NCI-H69 (cell line): ENCODE measurements at places on chromosomes 16 and 17.

DNA sequence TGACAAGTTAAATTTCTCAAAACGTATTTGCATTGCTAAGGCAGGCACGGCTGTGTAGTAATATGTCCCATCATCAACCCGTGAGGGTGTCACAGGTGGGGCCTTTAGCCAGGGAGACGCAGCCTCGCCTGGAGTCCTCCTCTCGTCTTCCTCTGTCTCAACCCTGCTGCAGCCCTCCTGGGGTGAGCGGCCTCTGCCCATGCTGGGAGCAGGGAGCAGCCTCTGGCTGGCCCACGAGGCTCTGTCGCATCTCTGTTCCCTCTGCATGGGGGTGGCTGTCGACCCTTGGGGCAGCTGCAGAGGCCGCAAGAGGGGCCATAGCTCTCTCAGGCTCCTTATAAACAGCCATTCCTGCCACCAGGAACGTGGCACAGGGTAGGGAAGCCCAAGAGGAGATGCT is 806 bp upstream of the SMIM5 start:
- DNase-seq, result no peak

DNA sequence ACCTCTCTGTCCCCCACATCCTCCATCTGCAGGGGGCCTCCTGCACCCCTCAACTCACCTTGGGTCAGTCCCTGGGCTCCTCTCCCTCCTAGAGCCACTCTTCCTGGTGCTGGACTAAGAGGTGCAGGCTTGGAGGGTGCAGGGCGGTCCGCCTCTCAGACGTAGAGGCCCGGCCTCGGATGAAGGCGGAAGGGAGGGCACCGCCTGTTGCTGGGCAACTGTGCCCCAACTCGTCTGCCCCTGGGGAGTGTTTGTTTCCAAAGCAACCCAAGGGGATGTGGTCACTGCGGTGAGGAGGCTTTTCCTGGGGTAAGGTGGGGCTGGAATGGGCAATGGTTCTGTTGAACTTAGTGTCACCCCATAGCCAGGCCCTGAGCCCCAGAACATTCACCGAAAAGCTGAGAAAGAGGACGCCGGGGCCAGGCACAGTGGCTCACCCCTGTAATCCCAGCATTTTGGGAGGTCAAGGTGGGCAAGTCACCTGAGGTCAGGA is at the start of gene C16orf54:
C16orf54 (minus strand) TSS at position 138 of the 493 bp plus-strand sequence. CDS start 1,039 bp downstream, outside the sequence.
- no peak for DNase-seq

GRCh38 chr16:85641776-85642176 is 28.7 kb downstream of the GSE1 start:
- DNase-seq, result peak; percentile 88

- no peak for DNase-seq
Observed at GRCh38 chr16:85428899-85429775, 184.0 kb upstream of the GSE1 start.

- peak; percentile 36 for DNase-seq
Observed at GRCh38 chr17:76696763-76697701, 13.7 kb downstream of the MXRA7 start.

- peak; percentile 93 for DNase-seq
Observed at GRCh38 chr17:38861399-38861843, 7.9 kb upstream of the RPL23 start.

DNA sequence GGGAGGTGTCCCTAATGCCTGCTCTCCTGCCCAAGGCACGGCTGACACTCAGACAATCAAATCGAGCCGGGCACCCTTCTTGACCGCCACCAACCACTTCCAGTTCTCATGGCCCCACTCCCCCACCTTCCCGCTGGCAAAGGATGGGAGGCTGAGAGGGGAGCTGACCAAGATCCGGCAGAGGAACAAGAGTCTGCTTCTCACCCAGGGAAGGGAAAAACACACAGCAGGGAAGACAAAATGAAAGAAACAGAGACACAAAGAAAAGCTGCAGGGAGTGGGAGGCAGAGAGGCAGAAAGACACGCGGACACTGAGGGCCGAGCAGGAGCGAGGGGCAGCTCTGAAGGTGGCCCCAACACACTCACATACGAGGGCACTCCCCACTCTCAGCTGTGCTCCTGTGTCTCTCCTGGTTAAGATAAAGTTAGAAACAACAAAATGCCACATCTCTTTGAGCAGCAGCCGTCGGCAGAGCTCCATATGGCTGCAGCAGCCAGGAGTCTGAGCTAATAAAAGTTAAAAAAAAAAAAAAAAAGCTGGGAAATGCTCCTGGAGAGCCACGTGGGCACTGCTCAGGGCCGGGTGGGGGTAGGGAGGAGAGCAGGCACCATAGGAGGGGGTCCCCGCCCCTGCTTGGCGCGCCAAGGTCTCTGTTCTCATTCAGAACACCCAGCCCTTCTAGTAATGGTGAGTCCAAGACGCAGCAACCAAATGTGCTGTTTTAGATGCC is 7.4 kb downstream of the LRRC75A start:
- no peak for DNase-seq

DNA sequence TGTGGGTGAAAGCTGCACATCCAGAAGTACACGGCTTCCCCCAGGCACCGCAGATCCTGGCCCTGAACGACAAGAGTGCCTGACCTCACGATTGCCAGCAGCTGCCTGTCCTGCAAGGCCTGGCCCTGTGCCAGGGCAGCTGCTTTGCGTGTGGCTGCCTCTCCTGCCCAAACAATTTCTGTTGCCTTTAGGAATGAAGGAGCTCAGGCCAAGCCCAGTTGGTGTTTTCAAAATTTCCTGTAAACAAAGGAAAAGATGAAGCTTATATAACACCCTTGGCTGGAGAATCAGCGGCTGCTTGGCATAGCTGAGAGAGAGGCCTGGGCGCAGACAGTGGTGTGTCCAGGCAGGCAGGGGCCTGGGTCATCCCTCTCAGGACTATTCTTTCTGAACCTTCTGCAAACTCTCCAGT is 11.7 kb upstream of the SLC47A2 start:
- peak; percentile 82 for DNase-seq

GRCh38 chr17:4090898-4091297 is 51.9 kb downstream of the ZZEF1 start:
- DNase-seq, result no peak

- no peak for DNase-seq
Observed at GRCh38 chr17:68480885-68481284, 23.6 kb upstream of the WIPI1 start.

GRCh38 chr16:72807245-72807644 is 240.7 kb downstream of the ZFHX3 start:
- peak; percentile 1 for DNase-seq

DNA sequence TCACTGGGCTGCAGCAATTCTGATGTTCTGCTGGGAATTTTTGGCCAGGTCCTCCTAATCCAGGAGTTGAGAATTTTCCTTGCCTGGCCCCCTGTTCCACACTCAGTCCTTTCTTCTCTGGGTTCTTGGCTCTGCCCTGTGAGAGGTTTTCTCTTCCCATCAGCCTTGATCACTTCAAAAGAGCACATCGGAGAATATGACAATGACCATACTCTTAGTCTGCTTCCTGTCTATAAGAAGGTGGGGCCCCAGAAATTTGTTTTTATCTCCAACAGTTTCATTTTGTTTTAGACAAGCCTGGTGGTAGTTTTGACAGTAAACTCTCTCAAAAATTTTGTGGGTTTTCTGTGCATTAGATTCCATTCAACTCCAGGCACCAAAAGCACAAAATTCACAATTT is 70.7 kb downstream of the C17orf67 start:
- DNase-seq, result no peak

GRCh38 chr17:59126809-59127417 is 20.2 kb upstream of the TRIM37 start:
- no peak for DNase-seq

DNA sequence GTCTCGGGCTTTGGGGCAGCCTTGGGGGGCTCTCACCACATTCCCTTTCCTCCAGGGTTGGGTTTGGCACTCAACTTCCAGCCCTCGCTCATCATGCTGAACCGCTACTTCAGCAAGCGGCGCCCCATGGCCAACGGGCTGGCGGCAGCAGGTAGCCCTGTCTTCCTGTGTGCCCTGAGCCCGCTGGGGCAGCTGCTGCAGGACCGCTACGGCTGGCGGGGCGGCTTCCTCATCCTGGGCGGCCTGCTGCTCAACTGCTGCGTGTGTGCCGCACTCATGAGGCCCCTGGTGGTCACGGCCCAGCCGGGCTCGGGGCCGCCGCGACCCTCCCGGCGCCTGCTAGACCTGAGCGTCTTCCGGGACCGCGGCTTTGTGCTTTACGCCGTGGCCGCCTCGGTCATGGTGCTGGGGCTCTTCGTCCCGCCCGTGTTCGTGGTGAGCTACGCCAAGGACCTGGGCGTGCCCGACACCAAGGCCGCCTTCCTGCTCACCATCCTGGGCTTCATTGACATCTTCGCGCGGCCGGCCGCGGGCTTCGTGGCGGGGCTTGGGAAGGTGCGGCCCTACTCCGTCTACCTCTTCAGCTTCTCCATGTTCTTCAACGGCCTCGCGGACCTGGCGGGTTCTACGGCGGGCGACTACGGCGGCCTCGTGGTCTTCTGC is 8.4 kb downstream of the SLC16A3 start:
- no peak for DNase-seq

DNA sequence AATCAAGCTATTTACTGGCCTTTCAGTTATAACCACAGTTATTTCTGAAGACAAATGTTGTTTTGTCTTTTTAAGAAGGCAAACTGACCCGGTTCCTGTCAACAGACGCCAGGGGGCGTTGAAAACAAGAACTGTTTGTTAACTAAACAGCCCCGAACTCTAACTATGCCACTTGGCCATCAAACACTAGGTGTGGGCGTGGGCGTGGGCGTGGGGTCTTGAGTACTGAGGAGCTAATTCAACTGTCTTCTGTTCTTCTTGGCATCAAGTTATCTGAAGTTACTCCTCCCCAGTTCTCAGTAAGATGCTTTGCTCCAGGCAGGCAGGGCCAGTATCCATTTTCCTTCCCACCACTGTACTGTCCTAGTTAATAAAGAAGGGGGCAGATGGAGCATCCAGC is 63.3 kb upstream of the MTMR4 start:
- DNase-seq, result peak; percentile 76

- DNase-seq, result peak; percentile 91
Observed at GRCh38 chr17:61247439-61247838, 152.2 kb upstream of the TBX2 start.

- DNase-seq, result peak; percentile 57
Observed at GRCh38 chr16:72400257-72401083, 228.5 kb upstream of the PMFBP1 start.

GRCh38 chr17:38565853-38566665 is 39.7 kb downstream of the SRCIN1 start:
- no peak for DNase-seq

- peak; percentile 29 for DNase-seq
Observed at GRCh38 chr17:60393840-60394723, 2.1 kb upstream of the USP32 start.

DNA sequence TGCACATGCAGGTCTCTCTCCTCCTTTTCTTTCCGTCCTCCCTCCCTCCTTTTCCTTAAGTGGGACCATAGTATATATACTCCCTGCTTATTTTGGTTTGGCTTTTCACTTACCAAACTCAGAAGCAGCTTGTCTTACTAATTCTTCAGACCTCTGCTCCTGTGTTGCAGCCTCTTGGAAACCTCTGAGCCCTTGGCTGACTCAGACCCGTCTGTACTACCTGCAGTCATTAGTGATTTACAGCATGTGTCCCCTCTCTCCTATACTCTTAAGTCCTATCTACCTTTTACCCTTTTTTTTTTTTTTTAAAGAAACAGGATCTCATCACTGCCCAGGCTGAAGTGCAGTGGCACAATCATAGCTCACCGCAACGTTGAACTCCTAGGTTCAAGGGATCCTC is 207.0 kb downstream of the STX8 start:
- no peak for DNase-seq

DNA sequence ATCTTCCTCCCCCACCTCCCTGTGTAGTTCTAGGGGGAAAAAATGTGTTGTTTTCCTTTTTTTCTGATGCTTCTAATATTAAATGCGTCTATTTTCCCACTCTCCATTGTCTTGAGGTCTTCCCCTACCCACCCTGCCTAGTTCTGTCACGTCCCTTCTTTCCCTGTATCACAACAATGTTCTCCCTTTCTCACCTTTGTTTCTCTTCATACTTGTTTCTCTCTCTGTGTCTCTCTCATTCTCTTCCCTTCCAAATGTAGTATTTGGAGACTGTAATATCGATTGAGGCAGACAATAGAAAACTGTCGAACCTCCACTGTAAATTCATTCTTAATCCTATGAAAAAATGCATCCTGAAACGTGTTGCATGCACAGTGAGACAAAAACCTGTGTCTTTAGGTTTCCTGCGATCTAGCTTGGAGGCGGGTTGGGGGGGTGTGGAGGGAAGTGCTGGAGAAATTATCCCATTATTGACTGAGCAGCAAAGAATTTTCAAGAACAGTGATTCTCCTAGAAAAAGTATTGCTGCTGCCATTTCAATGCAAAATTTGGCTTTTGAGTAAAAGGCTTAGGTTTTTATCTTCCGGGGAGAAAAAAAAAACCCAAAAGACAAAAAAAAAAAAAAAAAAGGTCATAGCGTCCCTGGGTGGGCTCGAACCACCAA is 1.3 kb upstream of the PSMB3 start:
- DNase-seq, result peak; percentile 80

GRCh38 chr17:57255182-57255775 is 1.0 kb upstream of the MSI2 start:
- no peak for DNase-seq

DNA sequence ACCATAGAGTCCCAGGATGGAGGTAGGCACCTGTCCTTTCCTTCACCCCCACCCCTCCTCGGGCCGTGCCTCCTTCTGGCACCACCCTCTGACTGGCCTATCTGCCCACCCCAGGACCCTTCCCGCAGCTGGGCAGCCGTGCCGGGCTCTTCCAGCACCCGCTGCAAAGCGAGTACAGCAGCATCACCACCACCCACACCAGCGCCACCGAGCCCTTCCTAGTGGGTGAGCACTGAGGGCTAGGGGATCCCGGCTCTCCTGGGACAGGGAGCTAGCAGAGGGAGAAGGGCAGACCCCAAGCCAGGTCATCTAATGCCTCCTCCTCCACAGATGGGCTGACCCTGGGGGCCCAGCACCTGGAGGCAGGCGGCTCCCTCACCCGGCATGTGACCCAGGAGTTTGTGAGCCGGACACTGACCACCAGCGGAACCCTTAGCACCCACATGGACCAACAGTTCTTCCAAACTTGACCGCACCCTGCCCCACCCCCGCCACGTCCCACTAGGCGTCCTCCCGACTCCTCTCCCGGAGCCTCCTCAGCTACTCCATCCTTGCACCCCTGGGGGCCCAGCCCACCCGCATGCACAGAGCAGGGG is 7.8 kb downstream of the GALK1 start:
- no peak for DNase-seq

- peak; percentile 76 for DNase-seq
Observed at GRCh38 chr16:74998481-74999218, at the start of gene ZNRF1. Gene ZNRF1, plus strand, starts transcription at chr16:74999024. Its CDS starts 648 bp downstream, at chr16:74999672.

GRCh38 chr16:2149630-2150417 is 1.4 kb downstream of the RAB26 start:
- DNase-seq, result peak; percentile 47
